Stimulated activated CD8-positive, alpha-beta memory T cell treated with anti-CD3 and anti-CD28 coated beads, Interleukin-2, amount 100 ng/mL, for 1 hour (primary cell): ENCODE measurements at places on chromosomes 6 and 20.

DNA sequence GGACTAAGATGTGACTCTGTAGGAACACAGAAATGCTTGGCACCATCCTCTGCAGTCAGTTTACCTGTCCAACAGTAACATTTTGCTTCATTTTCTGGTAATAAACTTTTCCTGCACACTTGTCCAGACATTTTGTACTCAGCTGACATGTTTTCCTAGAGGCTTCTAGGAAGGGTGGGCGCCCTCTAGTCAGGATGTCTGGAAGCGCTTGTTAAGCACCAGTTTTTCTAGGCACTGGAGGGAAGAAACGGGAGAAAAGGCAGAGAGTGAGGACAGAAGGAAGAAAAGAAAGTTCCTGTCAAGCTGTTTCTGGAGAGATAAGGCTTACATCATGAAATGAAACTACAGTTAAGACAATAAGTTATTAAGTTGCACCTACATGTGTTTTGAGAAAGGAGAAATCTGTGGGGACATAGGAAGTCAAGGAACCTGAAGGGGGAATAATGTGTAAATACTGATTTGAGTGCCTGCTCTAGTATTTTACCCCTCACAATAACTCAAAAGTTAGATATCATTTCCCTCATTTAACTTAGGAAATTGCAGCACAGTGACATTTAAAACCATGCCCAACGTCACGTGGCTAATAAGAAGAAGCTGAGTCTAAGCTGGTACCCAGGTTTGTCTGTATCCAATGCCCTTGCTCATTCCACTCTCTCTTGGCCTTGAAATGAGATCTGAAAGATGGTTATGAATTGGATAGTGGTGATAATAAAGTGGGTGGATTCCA is 42.7 kb upstream of the TNFRSF21 start:
- no peak for DNase-seq

GRCh38 chr6:75223428-75223827 is 17.6 kb upstream of the COL12A1 start:
- DNase-seq: no peak

DNA sequence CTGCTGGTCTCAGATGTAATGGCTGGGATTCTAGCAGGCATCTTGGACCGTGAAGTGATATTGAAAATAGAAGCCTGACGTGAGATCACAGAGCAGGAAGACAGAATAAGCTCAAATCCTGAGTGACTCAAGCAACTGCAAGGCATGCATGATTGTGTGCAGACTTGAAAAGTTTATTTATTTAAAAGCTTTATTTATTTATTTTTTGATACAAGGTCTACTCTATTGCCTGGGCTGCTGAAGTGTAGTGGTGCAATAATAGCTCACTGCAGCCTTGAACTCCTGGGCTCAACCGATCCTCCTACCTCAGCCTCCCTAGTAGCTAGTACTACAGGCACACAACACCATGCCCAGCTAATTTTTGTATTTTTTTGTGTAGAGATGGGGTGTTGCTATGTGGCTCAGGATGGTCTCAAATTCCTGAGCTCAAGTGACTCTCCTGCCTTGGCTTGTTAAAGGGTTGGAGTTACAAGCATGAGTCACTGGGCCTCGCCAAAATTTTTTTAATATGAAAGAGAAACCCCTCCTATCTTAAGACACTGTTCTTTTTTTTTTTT is 40.1 kb upstream of the RNF144B start:
- DNase-seq: no peak

GRCh38 chr20:62211216-62211615 is 8.9 kb downstream of the HRH3 start:
- DNase-seq: no peak

GRCh38 chr20:32241807-32242206 is 34.1 kb downstream of the POFUT1 start:
- no peak for DNase-seq

- no peak for DNase-seq
Measured at GRCh38 chr6:76422511-76423213, 350.2 kb upstream of the IMPG1 start.

DNA sequence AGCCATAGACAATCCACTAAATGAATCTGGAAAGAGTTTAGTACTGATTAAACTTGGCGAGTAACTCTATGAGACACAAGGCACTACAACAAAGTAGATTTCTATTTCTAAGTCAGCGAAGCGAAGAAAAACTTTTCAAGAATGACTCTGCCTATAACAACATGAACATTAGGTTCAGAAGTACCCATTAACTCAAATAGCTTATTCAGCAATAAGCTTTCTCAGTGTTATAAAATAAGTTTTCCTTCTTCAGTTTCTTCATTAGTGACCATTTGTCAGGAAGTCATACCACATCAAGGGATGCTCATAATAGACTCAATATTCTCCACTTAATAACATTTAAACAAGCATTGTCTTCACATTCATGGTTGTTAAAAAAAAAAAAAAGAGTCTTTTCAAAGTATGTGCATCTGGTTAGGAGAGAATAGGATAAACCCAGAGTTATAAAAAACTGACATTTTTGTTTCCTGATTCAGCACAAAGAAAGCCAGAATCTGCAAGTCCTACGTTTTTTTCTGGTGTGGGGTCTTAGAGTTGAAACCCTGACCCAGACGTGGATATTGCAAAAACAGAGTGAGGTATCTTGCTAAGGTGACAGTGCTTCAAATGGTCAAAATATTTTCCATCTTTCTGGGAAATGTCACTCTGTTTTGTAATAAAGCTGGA is 148.2 kb upstream of the PREP start:
- DNase-seq: no peak

- no peak for DNase-seq
Measured at GRCh38 chr6:116102873-116103272, 2.2 kb downstream of the NT5DC1 start.

- DNase-seq: no peak
Measured at GRCh38 chr20:25158043-25158442, 37.5 kb upstream of the ENTPD6 start.

DNA sequence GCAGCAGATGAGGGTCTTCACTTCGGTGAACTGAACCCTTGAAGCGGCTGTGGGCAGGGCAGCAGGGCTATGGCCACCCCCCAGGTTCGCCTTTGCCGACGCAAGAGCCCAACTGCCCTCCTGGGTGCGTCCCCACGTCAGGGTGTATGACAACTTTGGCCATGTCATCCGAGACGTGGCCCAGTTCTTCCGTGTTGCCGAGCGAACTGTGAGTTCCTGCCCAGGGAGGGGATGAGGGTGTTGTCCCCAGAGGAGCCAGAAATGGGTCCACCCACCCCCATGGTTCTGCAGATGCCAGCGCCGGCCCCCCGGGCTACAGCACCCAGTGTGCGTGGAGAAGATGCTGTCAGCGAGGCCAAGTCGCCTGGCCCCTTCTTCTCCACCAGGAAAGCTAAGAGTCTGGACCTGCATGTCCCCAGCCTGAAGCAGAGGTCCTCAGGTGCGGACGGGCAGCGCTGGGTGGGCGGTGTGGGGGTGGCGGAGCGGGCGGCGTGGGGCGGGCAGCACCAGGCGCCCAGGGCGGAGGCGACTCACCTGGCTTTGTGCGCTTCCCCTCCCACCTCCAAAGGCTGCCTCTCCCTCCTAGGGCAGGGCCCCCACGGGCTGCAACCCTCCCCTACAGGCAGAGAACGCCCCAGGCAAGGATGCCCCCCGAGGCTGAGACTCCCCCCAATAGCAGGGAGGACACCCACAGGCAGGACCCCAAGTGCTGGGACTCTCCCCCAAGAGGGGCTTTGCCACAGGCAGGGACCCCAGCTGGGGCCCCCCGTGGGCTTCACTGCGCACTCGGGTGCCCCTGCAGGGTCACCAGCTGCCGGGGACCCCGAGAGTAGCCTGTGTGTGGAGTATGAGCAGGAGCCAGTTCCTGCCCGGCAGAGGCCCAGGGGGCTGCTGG is 6.2 kb upstream of the TNFRSF6B start:
- DNase-seq: no peak

DNA sequence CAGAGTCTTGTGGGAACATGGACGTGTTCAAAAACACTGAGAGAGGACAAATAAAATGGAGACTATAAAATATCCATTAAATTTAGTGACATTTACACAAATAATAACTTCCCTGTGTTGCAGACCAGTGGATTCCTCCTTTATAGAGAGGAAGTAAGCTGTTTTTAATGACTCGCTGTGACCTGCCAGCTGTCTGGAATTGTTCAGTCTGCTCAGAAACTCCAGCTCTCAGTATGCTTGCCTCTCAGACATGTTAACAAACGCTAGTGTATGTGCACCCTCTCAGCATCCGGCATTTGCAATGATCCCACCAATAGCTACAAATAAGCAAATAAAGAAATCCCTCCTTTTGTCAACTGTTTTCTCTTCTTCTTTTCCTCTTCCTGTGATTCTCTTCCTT is 158.0 kb upstream of the TCF21 start:
- no peak for DNase-seq

DNA sequence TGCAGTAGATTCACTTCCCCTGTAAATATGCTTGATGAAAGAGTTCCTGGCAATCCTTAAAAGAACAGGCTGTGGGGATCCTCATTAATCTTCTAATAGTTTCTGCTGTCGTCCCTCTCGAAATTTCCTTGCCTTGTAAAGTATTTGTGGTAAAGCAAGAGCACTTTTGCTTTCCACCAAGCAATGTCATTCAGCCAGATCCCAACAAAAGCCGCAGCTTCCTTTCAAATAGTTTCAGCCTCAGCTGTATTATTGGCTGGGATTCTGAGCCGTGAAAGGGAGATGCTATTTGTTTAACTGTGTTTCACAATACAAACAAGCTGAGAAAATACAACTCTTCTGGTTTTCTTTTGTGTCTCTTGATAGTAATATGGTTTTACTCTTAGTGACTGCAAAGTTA is 48.9 kb upstream of the EPHA7 start:
- no peak for DNase-seq
